ENCODE measurements at places on chromosomes 12 and 14.

DNA sequence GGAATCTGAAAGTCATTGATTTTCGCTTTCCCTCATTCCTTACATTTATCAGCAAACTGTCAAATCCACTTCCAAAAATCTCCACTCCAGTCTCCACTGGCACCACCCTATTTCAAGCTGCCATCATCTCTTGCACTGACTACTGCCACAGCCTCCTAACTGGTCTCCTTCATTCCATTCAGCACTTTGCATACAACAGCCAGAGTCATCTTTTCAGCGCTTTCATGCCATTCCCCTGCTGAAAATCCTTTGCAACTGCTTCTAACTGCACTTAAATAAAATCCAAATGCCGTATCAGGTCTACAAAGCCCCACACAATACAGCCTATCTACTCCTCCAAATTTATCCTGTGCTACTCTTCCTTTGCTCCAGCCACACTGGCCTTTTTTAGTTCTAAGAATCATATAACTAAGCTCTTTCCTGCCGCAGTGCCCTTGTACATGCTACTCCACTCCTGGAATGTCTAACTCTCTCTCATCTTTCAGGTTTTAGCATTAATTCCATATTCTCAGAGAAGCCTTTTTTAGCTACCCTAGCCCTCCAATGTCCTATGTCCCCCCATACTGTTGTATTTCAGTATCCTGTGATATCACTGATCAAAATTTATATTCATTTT lies 21.6 kb downstream of the FERMT2 start:
- no peak for DNase-seq

GRCh38 chr12:106722837-106723236 lies 51.6 kb upstream of the RIC8B start:
- no peak for DNase-seq

- DNase-seq, result no peak
Observed at GRCh38 chr14:94058674-94059138, 22.3 kb downstream of the DDX24 start.

DNA sequence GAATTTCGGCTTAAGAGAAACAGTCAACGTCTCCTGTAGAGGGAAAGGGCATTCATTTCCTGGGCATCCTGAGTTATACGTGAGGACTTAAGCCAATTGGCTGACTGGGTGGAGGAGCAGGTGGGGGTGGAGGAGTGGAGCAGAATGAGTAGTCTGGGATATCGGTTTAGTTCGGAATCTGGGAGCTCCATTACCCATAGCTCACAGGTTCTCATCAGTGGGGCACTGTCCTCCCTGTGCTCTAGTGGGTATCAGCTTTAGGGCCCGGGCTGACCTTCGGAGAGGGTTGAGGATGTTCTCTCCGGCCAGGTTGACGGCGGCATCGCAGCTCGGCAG lies 704 bp downstream of the SDR39U1 start:
- DNase-seq, result peak; percentile 51

DNA sequence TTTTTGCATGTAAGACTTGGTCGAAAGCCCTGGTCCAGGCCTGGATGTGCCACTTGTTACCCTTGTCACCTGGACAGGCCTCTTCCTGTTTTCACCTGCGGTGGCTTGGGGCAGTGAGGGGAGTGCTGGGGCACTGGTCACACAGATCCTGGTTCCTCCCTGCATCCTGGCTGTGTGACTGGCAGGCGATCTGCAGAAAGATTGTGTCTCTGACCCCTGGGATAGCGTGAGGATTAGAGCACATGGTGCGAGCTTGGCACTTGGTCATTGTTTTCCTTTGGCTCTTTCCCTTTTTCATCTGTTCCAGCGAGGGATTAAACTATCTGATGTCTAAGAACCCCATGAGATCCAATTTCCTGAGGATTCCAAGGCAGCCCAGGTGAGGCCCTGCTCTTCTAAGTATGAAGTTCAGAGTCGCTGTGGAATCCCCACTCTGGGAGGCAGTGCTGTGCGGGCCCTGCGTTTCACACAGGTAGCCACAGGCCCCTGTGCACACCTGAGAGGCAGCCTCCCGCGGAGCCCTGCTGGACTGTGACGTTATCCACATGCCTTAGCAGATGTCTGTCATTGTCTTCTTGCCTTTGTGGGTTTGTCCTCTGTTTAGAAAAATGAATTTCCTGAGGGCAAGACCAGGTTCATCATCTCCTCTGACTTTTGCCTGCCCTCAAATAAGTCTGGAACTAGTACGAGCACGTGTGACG lies 288.4 kb downstream of the CACNA1C start:
- no peak for DNase-seq

GRCh38 chr14:37559386-37559785 lies 35.7 kb downstream of the FOXA1 start:
- DNase-seq, result no peak

GRCh38 chr14:54788701-54789100 lies 113.9 kb downstream of the GCH1 start:
- DNase-seq, result no peak

GRCh38 chr14:88185843-88186242 lies 137.2 kb downstream of the KCNK10 start:
- no peak for DNase-seq

GRCh38 chr14:62882967-62883366 lies 162.3 kb downstream of the KCNH5 start:
- DNase-seq, result no peak

DNA sequence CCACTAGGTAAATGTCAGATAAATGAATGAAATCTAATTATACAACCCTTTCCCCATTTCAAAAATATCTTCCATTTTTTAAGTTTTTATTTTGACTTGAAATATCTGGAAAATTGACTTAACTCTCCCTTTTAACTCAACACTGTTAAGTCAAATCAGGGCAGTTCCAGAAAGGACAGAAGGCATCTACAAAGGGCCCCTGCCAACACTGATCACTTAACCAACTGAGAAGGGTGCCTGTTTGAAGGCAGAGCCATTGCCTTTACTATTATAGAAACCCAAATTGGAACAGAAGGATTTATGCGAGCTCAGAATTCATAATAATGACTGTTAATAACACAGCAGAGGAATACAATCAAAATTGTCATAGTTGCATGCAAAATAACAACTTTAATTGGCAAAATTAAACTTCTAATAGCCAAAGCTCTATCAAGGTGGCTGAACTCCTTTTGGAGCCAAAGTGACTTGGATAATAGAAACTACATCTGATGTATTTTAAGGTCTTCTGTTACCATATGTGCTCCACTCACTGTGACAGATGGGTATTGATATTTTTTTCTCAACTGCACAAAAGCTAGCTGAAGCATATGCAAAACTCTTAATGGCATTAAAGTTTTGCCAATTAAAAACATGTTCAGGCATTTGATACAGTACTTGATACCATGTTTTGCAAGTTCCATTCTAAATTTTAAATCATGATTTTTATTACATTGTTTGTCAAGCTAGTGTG lies 383.8 kb downstream of the NOVA1 start:
- DNase-seq, result no peak

DNA sequence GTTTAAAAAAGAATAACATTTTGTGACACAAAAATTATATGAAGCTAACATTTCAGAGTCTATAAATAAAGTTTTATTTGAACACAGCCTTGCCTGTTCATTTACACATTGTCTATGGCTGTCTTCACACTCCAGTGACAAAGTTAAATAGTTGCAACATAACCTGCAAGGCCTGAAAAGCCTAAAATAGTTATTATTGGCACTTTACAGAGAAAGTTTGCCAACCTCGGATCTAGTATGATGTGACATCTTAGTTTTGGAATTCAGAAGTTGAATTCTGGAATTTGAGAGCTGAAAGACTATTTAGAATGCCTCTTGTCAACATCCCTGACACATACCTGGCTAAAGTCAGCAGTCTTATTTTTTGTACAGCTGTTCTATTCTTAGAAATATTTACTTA lies 68.3 kb downstream of the DYRK2 start:
- DNase-seq, result no peak

DNA sequence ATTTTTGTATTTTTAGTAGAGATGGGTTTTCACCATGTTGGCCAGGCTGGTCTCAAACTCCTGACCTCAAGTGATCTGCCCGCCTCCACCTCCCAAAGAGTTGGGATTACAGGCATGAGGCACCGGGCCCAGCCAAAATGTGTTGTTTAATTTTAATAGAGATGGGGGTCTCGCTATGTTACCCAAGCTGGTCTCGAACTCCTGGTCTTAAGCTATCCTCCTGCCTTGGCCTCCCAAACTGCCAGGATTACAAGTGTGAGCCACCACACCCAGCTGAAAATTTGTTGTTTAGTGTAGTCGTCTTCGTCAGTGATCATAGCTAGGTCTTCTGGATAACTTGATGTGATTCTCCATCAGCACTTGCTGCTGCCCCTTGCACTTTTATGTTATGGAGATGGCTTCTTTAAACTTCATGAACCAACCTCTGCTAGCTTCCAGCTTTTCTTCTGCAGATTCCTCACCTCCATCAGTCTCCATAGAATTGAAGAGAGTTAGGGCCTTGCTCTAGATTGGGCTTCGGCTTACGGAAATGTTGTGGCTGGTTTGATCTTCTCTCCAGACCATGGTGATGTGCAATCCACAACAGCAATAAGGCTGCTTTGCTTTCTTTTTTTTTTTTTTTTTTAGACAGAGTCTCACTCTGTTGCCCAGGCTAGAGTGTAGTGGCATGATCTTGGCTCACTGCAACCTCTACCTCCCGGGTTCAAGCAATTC lies 13.0 kb downstream of the ISCU start:
- no peak for DNase-seq

DNA sequence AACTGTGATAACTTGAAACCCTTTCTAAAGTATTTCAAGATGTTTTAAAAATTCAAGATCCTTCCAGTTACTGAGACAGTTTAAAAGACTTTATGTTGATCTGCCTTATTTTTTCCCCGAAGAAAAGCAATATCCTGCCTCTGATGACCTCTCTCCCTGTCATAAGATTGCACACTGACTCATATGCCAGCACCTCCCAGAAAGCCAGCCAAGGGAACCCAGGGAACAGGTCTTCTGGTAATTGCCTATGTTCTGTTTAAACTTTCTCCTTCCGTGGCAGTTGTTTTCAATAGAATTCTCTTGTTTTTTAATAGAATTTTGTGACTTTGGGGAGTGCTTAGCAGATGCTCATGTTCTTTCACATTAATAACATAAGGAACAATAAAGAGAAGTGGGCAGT lies 300.2 kb upstream of the PRKD1 start:
- no peak for DNase-seq

DNA sequence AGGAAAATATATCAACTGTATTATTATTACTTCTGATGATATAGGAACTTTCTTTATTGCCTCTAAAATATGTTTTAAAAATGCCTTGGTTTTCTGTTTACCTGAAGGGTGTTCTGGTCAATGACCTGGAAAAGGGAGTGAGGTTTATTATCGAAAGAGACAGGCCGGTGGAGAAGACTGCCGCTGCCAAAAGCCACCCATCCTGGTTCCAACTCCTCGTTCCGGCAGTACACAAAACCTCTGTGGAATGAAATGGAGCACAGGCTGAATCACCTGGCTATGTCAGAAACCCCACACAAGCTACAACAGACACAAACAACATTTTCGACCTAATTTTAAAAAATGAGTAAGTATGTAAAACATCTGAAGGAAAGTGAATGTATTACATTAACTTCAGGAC lies 73.6 kb downstream of the HECTD4 start:
- DNase-seq, result no peak

- no peak for DNase-seq
Observed at GRCh38 chr12:2453076-2453760, 341.6 kb upstream of the FKBP4 start.

DNA sequence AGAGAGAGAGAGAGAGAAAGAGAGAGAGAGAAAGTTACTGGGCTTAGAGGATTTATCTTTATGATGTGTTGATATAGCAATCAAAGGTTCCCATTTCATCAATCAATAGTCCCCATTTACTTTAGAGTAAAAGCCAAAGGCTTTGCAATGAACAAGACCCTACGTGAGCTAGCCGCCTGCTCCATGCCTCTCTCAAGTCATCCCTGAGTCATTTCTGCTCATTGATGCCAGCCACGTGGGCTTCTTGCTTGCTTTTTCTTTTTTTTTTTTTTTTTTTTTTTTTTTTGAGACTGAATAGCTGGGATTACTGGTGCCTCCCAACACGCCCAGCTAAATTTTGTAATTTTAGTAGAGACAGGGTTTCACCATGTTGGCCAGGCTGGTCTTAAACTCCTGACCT lies 70.9 kb downstream of the GPR135 start:
- no peak for DNase-seq

- no peak for DNase-seq
Observed at GRCh38 chr12:96749999-96750398, 157.1 kb upstream of the NEDD1 start.

GRCh38 chr14:65346895-65347294 lies 65.6 kb upstream of the FUT8 start:
- no peak for DNase-seq

DNA sequence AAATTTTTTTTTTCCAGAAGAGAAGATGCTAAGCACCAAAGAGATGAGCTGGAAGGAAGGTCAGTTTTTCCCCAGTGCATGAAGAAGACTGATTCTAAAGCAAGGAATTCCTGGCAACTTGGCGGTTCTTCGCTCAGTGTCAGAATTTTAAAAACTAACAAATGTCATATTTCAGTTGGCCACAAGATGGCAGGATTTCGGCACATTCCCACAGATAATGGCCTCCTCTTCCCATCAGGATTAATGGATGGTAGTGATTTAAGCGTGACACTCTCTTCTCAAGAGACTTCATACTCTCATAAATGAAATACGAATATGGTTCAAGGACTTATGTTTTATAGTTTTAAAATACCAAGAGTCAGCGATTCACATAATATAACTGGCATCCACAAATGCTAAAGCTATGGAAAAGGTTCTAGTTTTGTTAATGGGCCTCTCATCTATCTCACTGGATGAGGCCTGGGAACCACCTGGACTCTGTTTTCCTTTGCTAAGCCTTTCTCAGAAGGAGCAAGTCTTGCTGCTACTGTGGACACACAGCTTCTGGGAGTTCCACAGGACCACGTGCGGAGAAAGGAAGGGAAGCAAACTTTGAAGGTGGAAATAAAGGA lies 46.1 kb upstream of the PTPRO start:
- no peak for DNase-seq

- no peak for DNase-seq
Observed at GRCh38 chr14:52013984-52014600, 24.7 kb downstream of the RTRAF start.

GRCh38 chr12:49838973-49839633 lies 3.8 kb downstream of the BCDIN3D start:
- peak; percentile 10 for DNase-seq

DNA sequence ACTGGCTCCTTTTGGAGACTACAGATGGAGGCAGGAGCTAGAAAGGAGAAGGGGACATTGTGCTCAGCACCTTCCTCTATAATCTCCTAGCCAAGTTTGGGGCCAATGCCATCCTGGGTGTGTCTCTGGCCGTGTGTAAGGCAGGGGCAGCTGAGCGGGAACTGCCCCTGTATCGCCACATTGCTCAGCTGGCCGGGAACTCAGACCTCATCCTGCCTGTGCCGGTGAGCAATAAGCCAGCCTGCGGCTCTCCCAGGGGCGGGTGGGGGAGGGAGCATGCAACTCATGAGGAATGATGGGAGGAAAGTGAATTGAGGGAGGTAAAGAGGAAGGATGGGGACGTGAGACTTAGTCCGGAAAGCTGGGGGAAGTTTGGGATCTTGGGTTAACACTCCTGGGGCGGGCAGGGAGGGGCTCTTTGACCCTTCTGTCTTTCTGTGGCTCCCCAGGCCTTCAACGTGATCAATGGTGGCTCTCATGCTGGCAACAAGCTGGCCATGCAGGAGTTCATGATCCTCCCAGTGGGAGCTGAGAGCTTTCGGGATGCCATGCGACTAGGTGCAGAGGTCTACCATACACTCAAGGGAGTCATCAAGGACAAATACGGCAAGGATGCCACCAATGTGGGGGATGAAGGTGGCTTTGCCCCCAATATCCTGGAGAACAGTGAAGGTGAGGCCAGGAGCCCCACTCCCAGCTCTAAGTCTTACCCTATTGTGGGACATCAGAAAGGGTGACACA lies 3.3 kb downstream of the ENO2 start:
- no peak for DNase-seq

Data from DMS79 (cell line).